ENCODE measurements at places on chromosomes 16 and 17.

DNA sequence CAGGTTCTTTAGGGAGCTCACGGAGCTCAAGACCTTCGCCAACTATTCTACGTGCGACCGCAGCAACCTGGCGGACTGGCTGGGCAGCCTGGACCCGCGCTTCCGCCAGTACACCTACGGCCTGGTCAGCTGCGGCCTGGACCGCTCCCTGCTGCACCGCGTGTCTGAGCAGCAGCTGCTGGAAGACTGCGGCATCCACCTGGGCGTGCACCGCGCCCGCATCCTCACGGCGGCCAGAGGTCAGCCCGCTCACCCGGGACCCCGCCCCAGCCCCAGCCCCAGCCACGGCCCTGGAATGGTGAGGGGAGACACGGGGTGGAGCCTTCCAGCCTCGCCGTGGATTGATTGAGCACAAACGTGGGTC lies 13.5 kb downstream of the SARM1 start:
- no peak for DNase-seq

- no peak for DNase-seq
Measured at GRCh38 chr17:41682631-41683030, 6.1 kb upstream of the EIF1 start.

- peak; percentile 9 for DNase-seq
Measured at GRCh38 chr16:16033208-16033717, 83.8 kb downstream of the ABCC1 start.

GRCh38 chr16:17564856-17565255 lies 94.1 kb upstream of the XYLT1 start:
- no peak for DNase-seq

DNA sequence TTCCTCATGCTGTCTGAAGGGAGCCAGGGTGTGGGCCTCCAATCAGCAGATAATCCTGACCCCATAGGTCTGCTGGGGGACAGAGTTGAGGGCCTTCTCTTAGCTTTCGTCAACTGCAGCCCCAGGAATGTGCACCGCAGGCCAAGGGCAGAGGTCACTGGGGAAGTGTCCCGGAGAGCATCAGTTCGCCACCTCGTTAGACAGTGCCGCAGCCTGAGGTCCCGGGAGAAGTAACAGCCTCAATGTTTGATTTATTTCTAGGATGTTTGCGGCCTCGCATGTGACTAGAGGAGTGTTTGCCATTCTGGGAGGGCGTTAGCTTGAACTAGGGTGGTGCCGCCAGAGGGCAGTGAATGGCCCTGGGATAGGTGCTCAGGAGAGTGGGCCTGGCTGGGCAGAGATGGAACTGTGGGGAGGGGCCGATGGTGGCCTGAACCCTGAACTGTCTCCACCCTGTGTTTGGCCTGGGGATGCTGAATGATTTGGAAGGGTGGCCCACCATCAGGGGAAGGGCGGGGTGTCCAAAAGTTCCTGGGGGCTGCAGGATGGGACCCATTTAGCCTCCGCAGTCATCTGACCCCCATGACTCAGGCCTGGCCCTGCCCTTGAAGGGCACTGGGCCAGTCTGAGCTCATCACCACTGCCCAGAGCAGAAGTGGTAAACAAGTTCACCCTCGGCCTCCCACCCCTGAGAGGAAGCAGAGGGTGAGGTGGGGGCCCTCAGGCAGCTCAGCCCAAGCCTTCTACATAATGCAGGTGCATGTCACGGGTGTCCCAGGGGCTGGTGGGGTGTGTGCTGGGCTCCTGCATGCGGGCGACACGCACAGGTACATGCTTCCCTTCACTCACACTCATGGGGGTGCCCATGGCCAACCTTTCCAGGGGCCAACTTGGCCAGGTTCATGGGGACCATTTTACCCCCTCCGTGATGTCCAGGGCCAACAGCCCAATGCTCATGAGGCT lies 12.4 kb upstream of the TAC4 start:
- no peak for DNase-seq

- no peak for DNase-seq
Measured at GRCh38 chr16:58107228-58107627, 22.0 kb downstream of the CFAP20 start.

GRCh38 chr16:57661936-57662906 lies 5.9 kb upstream of the ADGRG3 start:
- no peak for DNase-seq

DNA sequence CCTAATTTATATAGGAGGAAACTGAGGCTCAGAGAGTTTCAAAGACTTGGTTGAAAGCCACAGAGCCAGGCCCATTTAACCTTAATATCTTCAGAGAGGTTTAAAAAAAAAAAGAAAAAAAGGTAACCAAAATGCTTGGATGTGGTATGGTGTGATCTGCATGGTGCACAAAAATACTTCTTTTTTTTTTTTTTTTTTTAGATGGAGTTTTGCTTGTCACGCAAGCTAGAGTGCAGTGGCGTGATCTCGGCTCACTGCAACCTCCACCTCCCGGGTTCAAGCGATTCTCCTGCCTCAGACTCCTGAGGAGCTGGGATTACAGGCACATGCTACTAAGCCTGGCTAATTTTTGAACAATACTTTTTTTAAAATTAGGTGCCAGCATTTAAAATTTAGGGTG lies 101.8 kb downstream of the XYLT1 start:
- DNase-seq: no peak

GRCh38 chr17:28115046-28115445 lies 72.6 kb downstream of the NLK start:
- DNase-seq: no peak

- DNase-seq: no peak
Measured at GRCh38 chr16:16183562-16183961, 39.7 kb downstream of the ABCC6 start.

DNA sequence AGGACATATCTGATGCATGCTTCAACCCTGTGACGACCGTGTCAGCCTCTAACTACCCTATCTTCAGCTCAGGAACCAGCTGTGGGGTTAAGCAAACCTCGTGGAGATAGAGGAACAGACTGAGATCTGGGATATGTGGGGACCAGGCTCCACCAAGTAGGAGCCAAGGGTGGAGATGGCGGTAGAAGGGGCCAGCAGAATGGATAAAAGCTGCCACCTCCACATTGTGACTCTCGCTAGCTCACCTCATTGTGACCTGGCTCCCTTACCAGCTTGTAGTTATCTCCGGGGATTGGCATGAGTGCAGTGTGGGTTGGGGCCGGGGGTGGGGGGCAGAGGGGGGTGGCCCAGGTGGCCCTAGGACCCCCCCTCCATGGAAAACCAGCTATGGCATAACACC lies at the start of gene SPEM2:
Gene SPEM2, plus strand, starts transcription at position 301 of the 400 bp plus-strand sequence. Its CDS starts 73 bp downstream, at position 374.
- no peak for DNase-seq

DNA sequence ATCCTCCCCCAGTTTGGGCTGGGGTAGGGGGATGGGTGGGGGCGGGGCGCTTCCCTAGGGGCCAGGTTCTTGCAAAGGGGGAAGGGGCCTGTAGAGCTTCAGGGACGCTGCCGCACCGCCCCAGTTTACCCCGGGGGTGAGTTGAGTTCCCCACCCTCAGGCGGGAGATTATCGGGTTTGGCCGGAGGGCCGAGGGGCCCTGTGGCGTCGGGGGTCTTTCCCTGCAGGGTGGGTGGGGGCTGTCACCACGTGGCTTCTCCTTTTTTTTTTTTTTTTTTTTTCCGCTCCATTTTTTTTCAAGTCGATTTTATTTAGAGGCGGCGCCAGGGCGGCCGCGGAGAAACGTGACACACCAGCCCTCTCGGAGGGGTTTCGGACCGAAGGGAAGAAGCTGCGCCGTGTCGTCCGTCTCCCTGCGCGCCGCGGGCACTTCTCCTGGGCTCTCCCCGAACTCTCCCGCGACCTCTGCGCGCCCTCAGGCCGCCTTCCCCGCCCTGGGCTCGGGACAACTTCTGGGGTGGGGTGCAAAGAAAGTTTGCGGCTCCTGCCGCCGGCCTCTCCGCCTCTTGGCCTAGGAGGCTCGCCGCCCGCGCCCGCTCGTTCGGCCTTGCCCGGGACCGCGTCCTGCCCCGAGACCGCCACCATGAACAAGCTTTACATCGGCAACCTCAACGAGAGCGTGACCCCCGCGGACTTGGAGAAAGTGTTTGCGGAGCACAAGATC lies at the start of gene IGF2BP1:
Gene IGF2BP1, plus strand, starts transcription at position 283 of the 724 bp plus-strand sequence. Its CDS starts 361 bp downstream, at position 644.
- DNase-seq: no peak

- DNase-seq: no peak
Measured at GRCh38 chr16:7089751-7090150, 242.9 kb upstream of the RBFOX1 start.

- DNase-seq: no peak
Measured at GRCh38 chr17:79414063-79414792, 196.6 kb downstream of the RBFOX3 start.

- DNase-seq: no peak
Measured at GRCh38 chr16:53804467-53804866, 100.5 kb downstream of the FTO start.

DNA sequence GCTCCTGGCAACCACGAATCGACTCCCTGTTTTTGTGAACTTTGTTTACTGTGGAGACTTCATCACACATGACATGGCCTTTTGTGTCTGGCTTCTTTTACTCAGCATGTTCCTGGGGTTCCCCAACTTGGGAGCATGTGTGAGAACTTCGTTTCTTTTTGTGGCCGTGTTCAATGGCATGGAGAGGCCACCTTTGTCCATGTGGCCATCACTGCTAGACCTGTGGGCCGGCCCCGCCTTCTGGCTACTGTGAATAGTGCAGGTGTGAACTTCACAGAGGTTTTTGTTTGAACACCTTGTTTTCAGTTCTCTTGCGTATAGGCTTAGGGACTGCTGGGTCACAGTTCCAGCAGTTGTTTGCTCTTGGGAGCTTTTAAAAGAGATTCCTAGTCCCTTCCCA lies 5.7 kb upstream of the SLC38A8 start:
- DNase-seq: no peak

DNA sequence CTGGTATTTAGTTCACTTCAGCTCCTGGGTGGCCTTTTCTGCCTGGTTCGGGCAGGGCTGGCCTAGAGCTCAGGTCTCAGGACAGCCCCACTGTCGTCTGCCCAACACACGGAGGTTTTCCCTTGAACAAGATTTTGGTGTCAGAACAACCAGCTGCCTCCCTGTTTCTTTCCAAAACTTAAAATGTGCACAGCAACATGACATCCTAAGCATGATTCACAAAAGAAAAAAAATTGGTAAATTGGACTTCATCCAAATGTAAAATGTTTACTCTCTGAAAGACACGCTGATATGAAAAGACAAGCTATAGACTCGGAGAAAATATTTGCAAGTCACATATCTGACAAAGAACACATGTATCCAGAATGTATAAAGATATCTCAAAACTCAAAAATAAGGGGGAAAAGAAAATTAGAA lies 197.8 kb upstream of the CHMP6 start:
- DNase-seq: no peak

GRCh38 chr17:1834380-1835149 lies 4.8 kb downstream of the RPA1 start:
- no peak for DNase-seq

DNA sequence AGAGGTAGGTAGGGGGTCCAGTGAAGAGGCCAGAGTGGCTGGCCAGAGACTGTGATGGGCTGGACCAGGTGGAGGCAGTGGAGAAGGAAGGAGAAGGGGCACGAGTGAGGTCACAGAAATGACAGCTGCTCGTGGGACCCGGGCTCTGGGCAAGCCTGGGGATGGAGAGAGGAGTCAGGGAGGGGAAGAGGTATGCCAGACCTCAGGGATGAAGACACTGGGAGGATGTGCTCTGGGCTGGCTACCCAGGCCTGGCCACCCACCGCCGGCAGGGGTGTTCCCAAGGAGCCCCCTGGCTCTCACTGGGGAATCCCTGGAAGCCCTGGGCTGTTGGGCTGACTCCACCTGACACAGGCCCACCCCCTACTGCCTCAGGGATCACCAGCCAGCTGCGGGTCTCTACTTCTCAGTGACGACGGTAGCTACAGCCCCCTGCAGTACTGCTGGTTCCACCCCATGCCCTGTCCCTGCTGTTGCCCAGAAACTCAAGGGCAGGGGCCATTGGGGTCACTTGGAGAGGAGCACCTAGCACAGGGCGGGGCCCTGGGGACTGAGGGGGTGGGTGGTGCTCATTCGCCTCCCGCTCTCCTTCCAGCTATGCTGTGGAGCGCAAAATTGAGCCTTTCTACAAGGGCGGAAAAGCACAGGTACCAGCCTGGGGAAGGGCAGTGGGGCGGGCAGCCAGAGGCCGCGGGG lies 1.8 kb downstream of the TBL3 start:
- no peak for DNase-seq

- DNase-seq: no peak
Measured at GRCh38 chr17:56679115-56679776, 85.7 kb downstream of the NOG start.

- peak; percentile 38 for DNase-seq
Measured at GRCh38 chr17:30969989-30970830, 629 bp upstream of the RNF135 start.

GRCh38 chr17:39738568-39738901 lies 797 bp downstream of the GRB7 start:
- DNase-seq: no peak

DNA sequence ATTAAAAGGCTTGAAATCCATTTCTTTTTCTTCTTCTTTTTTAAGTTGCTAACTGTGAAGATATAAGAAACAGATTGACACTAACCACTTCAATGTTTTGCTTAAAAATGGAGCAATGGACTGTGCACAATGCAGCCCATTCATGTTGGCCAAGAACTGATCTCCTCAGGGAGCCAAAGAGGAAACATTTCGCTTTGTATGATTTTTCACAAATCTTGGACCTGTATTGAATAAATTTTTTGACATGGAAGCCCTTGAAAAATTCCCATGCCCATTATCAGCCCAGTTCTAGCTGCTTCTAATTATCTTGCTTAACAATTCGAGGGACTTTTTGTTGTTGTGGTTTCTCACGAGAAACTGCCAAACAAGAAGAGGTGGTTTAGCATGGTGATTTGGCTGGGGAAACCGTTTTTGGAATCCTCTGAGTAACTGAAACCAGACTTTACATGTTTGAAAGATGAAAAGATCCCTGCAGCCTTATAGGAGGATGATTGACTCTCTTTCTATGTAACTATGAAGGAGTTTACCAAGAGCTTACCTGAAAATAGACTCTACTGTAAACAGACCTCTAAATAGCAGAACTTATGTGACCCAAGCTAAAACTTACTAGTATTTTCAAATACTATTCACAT lies 1389.4 kb upstream of the GOT2 start:
- no peak for DNase-seq

- no peak for DNase-seq
Measured at GRCh38 chr17:30170415-30170987, 53.9 kb downstream of the NSRP1 start.

- no peak for DNase-seq
Measured at GRCh38 chr16:57482845-57483545, 3.3 kb downstream of the DOK4 start.

- DNase-seq: no peak
Measured at GRCh38 chr17:10099051-10099571, 99.3 kb downstream of the GAS7 start.
